PC-3 (cell line): ENCODE measurements at places on chromosomes 4 and X.

- 0 out of 2 replicates have a peak overlapping the region, but pooled peaks have one; percentile 1 for H3K27ac ChIP-seq
- DNase-seq: peak; percentile 54
- no peaks in the 10 kb centered on the region for H3K27me3 ChIP-seq
- peaks cover 22% of the 10 kb centered on the region for H3K4me1 ChIP-seq
- no peaks in the 10 kb centered on the region for H3K36me3 ChIP-seq
Measured at GRCh38 chr4:165915215-165915614, 42.2 kb downstream of the TLL1 start.

GRCh38 chr4:56158483-56158882, 209.7 kb downstream of the CEP135 start:
- no peak for DNase-seq
- 0 out of 2 replicates have a peak, but pooled peaks cover 4% of the 10 kb centered on the region for H3K27me3 ChIP-seq
- no peak overlapping the region for H3K4me3 ChIP-seq

DNA sequence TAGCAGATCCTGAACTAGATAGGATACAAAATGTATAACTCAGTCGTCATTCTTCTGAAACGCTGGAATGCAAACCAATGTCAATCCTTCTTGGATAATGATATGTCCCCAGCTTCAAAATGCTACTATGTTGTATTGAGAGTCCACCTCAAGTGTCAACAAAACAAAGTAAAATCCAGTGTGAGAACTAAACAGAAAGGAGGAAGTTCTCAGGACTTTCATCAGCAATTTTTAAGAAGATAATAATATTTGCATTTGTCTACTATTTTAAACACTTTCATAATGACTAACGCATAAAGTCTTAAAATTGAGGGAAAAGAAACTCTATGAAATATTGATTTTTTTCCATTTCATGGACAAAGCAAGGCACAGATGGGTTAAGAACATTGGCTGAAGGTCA, 36.3 kb downstream of the SOD3 start:
- no peaks in the 10 kb centered on the region; the same call in 1 of the 2 replicates for H3K36me3 ChIP-seq
- H3K27me3 ChIP-seq: no peaks in the 10 kb centered on the region
- H3K4me1 ChIP-seq: no peaks in the 10 kb centered on the region
- H3K4me3 ChIP-seq: no peak overlapping the region
- no peak for DNase-seq
- H3K27ac ChIP-seq: no peak overlapping the region

DNA sequence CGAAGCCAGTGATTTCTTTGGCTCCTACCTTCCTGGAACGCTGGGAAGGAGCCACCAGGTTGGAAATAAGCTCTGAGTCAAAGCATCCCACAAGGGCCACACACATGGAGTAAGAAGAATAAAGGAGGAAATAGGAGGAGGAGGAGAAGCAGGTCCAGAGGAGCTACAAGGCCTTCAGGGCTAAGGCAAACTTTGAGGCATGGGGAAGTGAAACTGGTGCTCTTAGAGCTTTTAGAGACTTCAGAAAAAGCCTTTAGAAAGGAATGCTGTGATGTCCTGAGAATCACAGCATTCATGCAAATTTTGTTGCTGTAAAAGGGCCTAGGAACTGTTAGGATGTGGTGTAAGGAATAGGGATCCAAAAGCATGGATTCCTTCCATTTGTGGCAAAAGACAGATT, 135.9 kb upstream of the ARHGEF9 start:
- H3K27ac ChIP-seq: no peak overlapping the region
- no peaks in the 10 kb centered on the region for H3K4me1 ChIP-seq
- no peaks in the 10 kb centered on the region for H3K36me3 ChIP-seq
- no peaks in the 10 kb centered on the region for H3K27me3 ChIP-seq
- DNase-seq: no peak

DNA sequence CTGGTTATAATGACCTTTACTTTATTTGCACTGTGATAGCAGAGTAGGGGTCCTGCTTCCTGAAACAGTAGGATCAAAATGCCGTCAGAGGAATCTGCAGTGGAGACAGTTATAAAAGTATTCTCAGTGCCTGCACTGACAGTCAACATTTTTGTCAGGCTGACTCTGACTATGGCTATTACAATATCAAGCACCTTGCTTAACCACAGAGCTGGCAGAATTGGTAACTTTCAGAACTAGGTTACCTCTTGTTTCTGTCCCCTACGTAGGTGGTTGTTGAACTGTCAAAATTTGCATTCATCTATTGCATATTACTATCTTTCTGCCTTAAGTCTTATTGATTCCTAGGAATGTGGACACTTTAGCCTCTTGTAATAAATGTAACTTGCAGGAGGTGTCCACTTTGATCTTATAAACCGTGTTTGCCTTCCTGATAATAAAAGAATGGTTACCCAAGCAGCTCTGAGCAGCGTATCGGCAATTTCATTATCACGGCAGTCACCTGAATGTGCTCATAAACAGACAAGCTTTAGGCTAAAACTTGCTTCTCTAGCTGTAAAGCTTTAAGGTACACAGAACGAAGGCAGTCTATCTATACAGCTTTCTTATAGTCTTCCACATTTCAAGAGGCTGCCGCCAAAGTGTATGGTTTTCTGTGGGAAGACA, 353.0 kb upstream of the GALNT7 start:
- H3K4me3 ChIP-seq: no peak overlapping the region
- DNase-seq: no peak
- H3K27me3 ChIP-seq: no peaks in the 10 kb centered on the region

DNA sequence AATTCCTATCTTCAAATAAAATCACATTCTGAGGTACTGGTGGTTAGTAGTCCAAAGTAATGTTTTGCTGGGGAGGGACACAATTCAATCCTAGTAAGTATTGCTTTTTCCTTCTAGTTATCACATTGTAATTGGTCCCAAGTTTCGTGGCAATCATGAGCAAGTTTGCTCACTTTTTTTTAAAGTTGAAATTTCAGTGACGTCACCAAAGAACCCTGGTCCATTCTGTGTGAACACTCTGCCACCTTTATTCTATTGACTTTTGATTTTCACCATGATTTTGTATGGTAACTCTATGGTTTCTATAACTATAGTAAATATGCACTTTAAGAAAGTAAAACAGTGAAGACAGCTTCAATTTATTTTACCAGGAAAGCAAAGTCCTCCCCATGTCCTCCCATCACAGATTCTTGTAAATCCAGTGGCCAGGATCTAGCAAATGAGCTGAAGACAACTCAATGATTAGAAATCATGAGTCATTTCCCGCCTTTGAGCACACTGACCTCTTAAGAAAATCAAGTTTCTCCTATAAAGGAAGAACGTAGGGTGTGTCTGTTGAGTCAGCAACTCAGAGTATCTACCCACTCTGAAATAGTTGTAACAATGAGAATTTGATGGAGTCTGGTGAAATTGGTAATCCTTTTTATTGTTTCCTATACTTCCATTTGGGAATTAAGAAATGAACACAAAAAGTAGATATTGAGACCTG, 1306.6 kb upstream of the PABPC4L start:
- H3K27me3 ChIP-seq: no peaks in the 10 kb centered on the region
- H3K4me1 ChIP-seq: peaks cover 7% of the 10 kb centered on the region
- H3K27ac ChIP-seq: peak overlapping the region; percentile 87
- H3K36me3 ChIP-seq: no peaks in the 10 kb centered on the region; the same call in 1 of the 2 replicates
- peak; percentile 89 for DNase-seq

GRCh38 chr4:122932763-122933162, 10.4 kb upstream of the NUDT6 start:
- no peaks in the 10 kb centered on the region for H3K27me3 ChIP-seq
- H3K27ac ChIP-seq: no peak overlapping the region
- H3K4me1 ChIP-seq: no peaks in the 10 kb centered on the region
- DNase-seq: no peak
- no peak overlapping the region for H3K4me3 ChIP-seq

DNA sequence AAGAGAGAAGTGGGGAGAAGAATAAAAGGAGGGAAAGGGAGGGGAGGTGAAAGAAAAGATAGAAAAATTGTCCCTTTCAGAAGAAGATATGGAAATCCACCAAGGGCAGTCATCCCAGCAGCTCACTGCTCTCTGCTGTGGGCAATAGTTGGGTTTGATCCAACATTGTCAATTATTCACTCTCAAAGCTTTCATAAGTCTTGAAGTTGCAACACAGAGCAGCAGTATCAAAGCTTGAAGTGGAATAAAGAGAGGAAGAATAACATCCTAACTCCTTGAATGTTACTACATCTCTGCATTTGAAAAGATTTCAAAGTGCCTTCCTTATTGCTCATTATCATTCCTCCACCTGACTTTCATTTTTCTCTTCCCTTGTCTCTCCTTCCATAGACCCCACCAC, 62.3 kb upstream of the HHIP start:
- no peaks in the 10 kb centered on the region for H3K36me3 ChIP-seq
- H3K27ac ChIP-seq: peak overlapping the region; percentile 93
- DNase-seq: peak; percentile 68
- no peak overlapping the region for H3K4me3 ChIP-seq
- peaks cover 59% of the 10 kb centered on the region for H3K4me1 ChIP-seq

- no peak overlapping the region for H3K4me3 ChIP-seq
- no peak overlapping the region for H3K27ac ChIP-seq
- DNase-seq: no peak
Measured at GRCh38 chr4:158155656-158156356, 17.0 kb downstream of the GASK1B start.

DNA sequence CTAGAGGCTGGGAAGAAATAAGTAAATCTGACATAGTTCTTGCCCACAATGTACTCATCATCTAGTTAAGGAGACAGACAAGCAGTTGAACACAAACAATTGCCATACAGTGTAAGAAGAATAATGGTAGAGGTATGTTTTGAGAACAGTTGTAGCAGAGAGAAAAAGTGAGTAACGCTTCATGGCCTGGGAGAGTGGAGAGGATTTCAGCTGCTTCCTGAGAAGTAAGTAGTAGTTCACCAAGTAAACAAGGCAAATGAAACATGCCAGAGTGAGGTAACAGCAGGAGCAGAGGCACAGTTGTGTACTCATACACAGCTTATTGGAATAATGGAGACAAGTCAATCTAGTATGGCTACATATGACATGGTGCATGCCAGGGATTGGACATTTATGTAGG, 53.6 kb upstream of the RAP2C start:
- H3K4me3 ChIP-seq: no peak overlapping the region
- H3K4me1 ChIP-seq: peaks cover 19% of the 10 kb centered on the region
- H3K36me3 ChIP-seq: no peaks in the 10 kb centered on the region
- no peaks in the 10 kb centered on the region for H3K27me3 ChIP-seq
- H3K27ac ChIP-seq: no peak overlapping the region

- H3K4me3 ChIP-seq: peak overlapping the region; percentile 54
- H3K4me1 ChIP-seq: peaks cover 8% of the 10 kb centered on the region; the same call in 1 of the 2 replicates
- DNase-seq: peak; percentile 81
- no peak overlapping the region for H3K27ac ChIP-seq
- no peaks in the 10 kb centered on the region for H3K36me3 ChIP-seq
- H3K27me3 ChIP-seq: no peaks in the 10 kb centered on the region
Measured at GRCh38 chrX:102950908-102951866, 14.1 kb downstream of the RAB40AL start.

DNA sequence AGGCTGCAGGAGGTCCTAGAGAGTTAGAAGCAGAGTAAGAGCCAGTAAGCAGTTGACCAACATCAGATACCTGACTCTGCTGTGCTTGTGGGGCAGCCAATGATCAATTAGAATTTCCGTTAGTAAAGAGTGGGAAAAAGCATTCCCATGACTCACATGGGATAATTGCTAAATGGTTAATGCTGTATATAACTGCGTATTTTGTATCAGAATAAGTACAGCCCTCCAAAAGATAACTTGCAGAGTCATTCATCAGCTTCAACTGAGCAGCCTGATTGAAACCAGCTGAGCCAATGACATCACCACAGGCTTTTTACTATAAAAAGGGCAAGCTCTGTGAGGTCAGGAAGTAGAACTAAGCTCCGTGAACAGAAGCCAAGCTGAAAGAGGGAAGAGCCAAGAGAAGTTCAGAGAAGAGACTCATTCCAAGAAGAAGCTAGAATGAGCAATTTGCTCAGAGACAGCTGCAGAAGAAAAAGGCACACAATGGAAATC, 67.9 kb downstream of the PPP3CA start:
- DNase-seq: no peak
- H3K36me3 ChIP-seq: no peaks in the 10 kb centered on the region

- H3K4me3 ChIP-seq: no peak overlapping the region
- no peak for DNase-seq
- H3K27ac ChIP-seq: peak overlapping the region; percentile 99
- peaks cover 22% of the 10 kb centered on the region for H3K4me1 ChIP-seq
Measured at GRCh38 chr4:7629501-7630254, 194.9 kb upstream of the PSAPL1 start.

DNA sequence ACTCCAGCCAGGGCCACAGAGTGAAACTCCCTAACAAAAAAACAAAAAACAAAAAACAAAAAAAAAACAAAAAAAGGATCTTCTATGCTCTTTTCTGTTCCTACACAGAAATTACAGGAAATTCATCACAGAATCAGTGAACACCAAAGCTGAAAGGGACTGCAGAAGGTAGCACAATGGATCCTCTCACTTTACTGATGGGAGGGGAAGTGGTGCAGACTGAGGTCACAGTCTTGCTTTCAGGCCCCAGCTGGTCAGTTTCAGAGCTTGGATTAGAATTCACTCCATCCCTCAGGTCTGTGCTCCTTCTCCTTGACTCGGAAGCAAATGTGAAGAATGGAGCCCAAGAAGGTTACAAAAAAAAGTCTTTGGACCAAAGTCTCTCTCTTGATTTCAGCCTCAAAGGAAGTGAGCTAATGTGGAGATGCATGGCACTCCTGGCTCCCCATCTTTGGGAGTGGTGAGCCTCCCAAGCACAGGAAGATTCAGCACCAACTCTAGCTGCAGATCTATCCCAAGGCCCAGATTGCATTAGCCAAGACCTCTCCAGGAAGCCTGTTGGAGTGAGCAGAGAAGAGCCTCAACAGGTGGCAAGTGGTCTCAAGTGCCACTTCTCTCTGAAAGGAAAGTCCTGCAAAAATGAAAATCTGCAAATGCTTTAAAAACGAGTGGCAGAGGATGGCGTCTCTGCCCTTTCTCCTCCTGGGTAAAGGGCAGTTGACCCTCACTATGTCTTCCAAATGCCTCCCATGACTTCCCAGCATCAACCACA, 176.0 kb downstream of the MAML3 start:
- 0 out of 2 replicates have a peak, but pooled peaks cover 6% of the 10 kb centered on the region for H3K4me1 ChIP-seq
- no peaks in the 10 kb centered on the region for H3K36me3 ChIP-seq
- no peak overlapping the region for H3K27ac ChIP-seq
- H3K4me3 ChIP-seq: no peak overlapping the region
- H3K27me3 ChIP-seq: no peaks in the 10 kb centered on the region

DNA sequence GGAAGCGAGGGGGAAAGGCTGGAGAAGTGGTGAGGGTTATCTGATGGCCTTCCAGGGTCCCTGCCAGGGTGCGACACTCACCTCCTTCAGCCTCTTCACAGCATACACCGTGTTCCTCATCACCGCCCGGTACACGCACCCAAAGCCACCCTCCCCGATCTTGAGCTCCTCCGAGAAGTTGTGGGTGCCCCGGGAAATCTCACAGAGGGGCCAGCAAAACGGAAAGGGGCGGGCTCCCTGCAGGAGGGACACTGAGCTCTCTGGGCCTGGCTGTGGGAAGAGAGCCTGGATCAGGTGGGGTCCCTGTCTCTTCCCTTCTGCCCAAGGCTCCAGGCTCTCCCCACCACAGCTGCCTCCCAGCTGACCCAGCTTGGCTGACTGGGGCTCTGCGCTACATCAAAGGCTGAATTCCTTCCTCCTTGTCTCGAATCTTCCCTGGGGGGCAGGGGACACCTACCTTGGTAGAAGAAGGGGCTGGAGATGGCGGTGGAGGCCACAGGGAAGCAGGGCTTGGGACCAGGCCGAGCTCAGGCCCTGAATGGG, 1.1 kb downstream of the IRAK1 start:
- H3K27me3 ChIP-seq: no peaks in the 10 kb centered on the region
- peaks cover 24% of the 10 kb centered on the region for H3K4me1 ChIP-seq
- DNase-seq: no peak
- peak overlapping the region; percentile 97 for H3K4me3 ChIP-seq

GRCh38 chrX:121831601-121832000, 784.2 kb downstream of the GLUD2 start:
- no peaks in the 10 kb centered on the region for H3K36me3 ChIP-seq
- no peak for DNase-seq
- H3K27me3 ChIP-seq: no peaks in the 10 kb centered on the region
- H3K27ac ChIP-seq: no peak overlapping the region
- no peak overlapping the region for H3K4me3 ChIP-seq
- H3K4me1 ChIP-seq: no peaks in the 10 kb centered on the region
